T-helper 1 cell (primary cell): ENCODE measurements at places on chromosomes 2 and 18.

- DNase-seq, result no peak
These were observed 182.7 kb downstream of the MC4R start for GRCh38 chr18:60189856-60190255.

- DNase-seq, result no peak
These were observed 27.8 kb upstream of the REL start for GRCh38 chr2:60853531-60853930.

GRCh38 chr18:79361766-79362522 lies 33.8 kb upstream of the NFATC1 start:
- DNase-seq, result no peak

GRCh38 chr2:68172990-68173700 lies 15.5 kb downstream of the PNO1 start:
- DNase-seq, result no peak

DNA sequence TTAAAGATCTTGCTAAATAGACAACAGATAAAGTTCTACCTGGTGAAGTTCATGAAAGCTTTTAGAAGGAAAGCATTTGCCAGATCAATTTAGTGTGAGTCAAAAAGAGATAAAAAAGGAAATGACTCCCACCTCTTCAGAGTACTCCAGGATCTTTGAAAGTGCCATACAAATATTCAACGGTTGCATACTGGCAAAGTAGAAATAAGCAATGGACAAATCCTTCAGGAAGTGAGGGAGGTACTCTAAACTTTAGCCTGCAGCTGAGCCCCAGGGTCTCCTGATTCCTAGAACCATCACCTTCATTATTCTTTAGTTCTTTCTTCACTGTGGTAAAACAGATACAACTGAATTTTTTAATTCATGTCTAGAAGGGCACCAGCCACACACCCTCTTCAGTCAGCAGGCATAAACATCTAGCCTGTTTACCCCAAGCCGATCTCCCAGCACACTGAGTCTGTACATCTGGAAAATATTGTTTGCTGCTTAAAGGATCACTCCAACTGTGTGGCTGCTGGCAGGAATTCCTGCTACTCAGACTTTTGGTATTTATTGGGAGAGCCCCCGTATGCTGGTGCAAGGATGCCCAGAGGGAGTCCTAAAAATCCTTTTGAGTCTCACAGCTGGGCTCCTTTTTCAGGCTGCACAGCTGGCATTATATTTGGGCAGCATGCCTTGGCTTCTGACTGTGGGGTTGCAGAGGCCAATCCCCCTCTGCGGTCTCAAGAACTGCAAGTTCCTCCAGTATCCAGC lies 72.3 kb upstream of the SESTD1 start:
- no peak for DNase-seq

DNA sequence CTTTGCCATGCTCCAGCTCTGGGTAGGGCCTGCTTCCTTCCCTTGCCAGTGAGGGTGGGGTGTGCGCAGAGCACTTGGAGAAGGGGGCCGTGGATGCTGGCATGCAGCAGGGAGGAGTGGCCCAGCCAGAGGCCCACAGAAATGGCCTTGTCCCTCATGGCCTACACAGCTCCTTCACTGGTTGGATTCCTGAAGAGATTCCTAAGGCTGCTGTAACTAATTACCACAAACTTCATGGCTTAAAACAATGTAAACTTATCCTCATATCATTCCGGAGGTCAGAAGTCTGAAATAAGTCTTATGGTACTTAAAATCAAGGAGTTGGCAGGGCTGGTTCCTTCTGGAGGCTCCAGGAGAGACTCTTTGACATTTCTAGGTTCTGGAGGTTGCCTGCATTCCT lies 195.2 kb downstream of the GLI2 start:
- no peak for DNase-seq

- no peak for DNase-seq
These were observed 36.5 kb downstream of the NAB1 start for GRCh38 chr2:190685333-190685732.

GRCh38 chr2:239067196-239067865 lies 219.4 kb downstream of the TWIST2 start:
- DNase-seq, result no peak

DNA sequence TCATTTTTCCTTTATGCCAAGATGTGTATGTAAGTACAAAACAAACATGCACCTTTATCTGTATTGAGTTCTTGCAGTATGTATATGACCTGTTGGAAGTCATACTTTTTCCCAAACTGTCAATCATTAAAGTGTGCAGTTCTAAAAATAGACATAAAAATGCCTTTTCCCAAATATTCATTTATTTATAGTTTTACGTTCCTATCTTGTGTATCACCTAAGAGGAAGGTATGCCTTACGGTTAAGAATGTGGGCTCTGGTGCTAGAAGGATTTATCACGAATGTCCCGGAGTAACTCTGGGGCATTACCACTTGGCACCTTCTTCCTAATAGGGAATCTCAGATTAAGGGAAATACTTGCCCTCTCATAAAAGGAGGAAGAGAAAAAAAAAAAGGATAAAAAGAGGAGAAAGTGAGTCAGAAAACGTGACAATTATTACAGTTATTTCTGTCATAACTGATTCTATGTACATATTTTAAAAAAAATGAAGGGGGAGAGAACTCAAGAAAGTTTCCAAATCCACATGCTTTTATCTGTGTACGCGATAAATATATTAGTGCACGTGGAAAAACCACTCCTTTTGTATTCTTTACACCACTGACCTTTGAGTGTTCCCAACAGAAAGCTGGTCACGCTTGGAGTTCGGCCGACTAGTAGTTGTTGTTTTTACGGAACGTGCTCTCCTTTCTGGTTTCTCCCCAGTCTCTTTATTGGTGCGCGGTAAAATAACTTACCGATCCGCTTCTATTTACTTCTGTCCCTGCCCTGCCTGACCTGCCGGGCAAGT lies 721 bp downstream of the MCEE start:
- no peak for DNase-seq

DNA sequence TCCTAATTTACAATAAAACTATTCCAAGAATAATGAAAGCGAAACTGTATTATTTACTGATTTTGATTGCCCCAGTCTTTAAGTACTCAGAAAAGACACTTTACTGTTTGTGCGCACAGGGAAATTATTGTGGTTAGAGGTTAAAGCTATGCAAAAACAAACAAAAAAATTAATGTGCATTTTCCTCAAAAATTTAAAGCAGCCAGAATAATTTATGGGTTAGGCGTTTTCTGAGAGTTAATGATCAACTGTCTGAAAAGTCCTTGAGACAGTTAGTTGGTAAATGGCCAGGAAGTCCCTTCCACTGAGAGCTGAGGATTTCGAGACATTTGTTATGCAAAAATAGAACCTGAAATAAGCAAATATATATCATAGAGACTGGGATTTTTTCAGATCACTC lies 143.3 kb downstream of the IRS1 start:
- no peak for DNase-seq

DNA sequence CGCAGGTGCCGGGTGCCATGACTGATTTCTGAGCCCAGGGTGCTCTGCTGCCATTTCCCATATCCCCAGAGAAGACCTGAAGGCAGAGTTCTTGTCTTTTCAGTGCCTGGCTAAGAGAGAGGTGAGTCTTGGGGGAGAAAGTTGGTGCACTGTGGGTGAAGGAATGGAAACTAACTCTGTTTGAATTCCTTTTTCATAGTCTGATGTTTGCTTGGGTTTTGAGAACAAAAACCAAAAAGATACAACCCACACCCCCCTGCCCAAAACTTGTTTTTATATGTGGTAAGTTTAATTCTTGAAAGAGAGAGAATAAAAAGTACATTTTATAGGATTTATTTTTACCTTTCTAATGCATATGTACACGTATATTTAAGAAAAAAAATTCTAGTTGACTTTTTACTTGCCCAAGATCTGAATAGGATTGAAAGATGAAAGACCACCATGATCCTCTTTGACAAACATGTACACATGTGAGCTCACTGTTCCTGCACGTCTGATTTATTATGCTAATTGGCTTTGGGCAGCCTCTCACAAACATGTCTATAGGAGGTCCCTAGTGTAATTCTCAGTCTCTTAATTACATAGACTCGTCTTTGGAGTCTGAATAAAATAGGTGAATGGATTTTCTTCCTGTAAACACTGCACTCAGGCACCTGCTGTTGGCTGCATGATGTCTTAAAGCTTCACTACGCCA lies 46.3 kb downstream of the ARL4C start:
- no peak for DNase-seq

DNA sequence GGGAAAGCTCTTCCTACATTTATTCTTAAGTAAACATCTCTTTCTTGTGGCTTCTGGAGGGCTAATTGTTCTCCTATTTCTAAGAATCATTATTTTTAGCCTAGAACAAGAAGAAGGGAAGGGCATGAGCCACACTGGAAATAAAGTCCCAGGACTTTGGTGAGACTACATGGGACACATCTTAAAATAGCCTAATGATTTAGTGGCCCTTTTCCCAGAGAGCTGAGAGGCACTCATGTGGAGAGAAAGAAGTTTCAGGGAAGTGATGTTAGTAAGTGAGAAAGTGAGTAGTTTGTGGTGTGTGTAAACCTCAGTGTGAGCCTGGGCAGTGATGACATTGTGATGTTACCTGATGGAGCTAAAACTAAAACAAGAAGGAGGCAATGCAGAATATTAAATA lies 14.6 kb downstream of the ITGA4 start:
- no peak for DNase-seq

GRCh38 chr2:149816756-149817551 lies 229.4 kb upstream of the MMADHC start:
- DNase-seq, result no peak

GRCh38 chr2:181104512-181105115 lies 124.2 kb downstream of the UBE2E3 start:
- DNase-seq, result peak; percentile 51

DNA sequence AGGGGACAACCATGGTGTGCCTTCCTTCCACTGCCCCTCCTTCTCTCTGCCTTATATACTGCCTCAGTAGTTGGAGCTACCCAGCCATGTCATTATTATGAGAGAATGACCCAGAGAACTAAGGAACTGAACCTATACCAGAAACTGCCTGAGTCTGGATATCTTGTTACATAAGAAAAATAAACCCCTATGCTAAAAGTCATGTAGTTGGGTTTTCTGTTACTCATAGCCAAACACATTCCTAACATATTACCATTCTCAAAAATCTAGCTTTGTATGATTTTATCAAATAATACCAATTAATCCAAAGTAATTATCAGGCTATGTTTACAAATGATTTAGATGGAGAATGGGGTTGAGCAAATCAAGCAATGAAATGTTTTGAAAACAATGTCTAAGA lies 15.0 kb upstream of the KLF7 start:
- no peak for DNase-seq

- no peak for DNase-seq
These were observed 273.4 kb upstream of the CDH7 start for GRCh38 chr18:65477455-65477854.

DNA sequence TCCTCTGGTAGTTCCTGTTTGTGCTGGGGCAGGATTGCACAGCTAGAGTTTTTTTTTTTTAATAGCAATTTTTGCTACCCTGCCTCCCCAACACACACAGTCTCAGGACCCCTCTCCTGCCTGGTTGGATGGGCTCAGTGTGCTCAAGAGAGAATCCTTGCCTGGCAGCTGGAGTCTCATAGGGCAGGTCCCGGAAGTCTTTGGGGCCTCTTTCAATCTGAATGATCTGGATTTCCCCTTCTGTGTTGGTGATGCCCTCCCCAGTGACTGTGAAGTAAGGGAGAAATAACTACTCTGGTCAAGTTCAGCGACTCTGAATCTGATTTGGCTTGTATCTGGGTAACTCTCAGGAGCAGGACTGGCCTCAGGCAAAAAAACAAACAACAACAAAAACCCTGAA lies 220.6 kb upstream of the LRRTM1 start:
- DNase-seq, result no peak

DNA sequence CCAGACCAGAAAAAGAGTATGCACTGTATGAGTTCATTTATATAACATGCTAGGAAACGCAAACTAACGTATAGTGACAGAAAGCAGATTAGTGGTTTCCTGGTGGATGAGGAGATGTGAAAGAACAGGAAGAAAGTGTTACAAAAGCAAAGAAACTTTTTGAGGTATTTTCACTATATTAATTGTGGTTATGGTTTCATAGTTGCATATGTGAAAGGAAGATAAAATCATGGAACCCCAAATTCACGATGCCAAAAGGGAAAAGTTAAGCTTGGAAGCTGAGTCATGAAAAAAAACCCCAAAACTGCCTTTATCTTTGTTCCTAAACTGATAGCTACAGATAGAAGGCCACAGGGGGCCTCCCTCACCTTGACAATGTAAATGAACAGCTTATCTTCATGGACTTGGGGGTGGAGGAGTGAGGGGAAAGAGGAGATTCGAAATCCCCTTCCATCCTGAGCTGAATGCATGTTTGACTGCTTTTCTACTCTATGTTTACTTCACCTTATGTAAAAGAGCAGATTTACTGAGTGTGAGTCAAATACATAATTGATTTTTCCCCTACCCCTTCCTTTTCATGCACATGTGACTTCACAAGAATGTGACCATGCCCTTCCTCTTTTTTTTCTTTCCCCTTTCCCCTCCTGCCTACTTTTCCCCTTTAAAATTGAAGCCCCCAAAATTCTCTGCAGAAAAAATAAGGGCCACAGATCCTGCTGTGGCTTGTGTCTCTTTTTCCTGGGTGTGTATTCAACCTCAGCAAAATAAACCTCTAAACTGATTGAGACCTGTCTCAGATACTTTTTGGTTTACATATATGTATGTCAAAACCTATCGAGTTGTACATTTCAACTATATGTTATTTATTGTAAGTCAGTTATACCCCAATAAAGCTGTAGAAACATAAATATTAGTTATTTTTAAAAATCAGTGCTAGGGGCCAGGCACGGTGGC lies 100.1 kb upstream of the TLK1 start:
- no peak for DNase-seq

DNA sequence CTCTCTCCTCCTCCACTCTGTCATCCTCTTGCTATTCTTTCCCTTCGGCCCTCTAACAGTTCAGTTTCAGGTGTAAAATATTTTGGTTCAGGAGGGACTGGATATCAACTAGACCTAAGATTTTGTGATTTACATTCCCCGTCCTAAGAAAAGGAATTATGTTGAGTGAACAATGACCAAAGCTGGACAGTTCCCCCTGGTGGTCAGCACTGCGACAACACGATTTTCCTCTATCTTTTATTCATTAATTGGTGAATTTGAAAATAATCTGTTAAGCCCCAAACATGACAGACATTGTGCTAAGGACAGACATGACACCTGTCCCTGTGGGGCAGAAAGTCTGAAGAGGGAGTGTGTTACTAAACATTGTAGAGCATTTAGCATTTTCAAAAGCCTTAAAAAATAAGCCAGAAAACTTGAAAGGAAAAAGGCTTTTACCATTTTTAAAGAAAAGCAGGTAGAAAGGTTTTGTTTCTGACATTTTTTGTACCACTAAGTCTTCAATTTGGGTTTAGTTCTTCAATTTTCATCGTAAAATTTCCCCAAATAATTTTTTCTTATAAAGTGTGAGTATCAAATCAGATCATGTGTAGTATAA lies 28.4 kb upstream of the GTF2A1L start:
- DNase-seq, result no peak

GRCh38 chr2:14223576-14223975 lies 408.9 kb upstream of the LRATD1 start:
- DNase-seq, result no peak

DNA sequence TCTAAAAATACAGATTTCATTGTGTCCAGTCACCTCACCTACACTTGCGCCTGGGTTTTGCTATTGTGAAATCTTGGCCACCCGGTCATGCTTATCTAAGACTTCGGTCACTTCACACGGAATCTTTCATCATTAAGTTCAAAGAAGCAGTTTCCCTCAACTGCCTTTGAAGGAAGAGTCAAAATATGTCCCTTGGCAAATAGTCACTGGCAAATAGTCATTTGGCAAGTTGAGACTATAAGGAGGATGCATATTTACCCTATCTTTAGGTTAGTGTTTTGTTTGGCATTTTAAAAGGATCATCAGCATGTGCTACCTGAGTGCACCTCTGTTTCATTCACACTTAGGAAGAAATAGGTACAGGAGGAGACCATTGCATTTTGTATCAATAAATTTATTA lies 95.9 kb downstream of the FEZ2 start:
- DNase-seq, result no peak
